ENCODE measurements at places on chromosomes 16 and 17.

DNA sequence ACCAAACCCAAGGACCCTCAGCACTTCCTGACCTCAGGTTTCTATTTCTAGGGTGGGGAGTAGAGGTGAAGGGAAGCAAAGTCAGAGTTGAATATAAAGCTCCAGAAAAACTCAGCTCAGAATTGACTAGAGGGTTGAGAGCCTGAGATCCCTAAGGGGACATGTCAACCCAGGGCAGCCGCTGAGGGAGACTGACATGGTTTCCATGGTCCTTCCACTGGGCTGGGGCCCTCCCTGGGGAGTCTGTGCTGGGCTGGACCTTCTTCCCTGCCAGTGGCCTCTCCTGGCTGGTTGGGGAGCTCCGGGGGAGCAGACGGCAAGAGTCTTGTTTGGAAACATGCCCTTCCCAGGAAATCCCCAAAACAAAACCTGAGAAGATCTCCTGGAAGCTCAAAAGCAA lies 121.3 kb downstream of the METRNL start:
- DNase-seq, result peak; percentile 6

GRCh38 chr17:69326377-69327059 lies 415 bp downstream of the ABCA5 start:
- DNase-seq, result no peak

DNA sequence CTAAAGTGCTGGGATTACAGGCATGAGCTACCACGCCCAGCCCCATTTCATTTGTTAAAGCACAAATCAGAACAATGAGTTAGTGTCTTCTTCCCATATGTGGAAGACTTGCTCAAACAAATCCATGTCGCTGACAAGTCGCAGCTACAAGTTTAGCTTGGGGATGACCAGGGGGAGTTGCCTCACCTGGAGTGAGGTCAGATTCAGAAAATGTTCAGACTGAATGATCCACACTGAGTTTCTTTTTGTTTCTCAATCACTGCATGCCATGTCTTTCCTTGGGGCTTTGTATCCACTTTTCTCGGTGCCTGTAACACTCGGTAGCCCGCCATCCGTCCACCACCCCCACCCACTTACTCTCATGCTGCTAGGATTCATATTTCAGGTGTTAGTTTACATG lies 437.3 kb upstream of the DYNLRB2 start:
- DNase-seq, result no peak

- DNase-seq, result no peak
Observed at GRCh38 chr16:47634126-47634525, 173.0 kb downstream of the PHKB start.

- DNase-seq, result no peak
Observed at GRCh38 chr16:56428091-56428490, 2.7 kb upstream of the AMFR start.

GRCh38 chr16:14405611-14406537 lies 224.2 kb downstream of the PARN start:
- no peak for DNase-seq

- DNase-seq, result no peak
Observed at GRCh38 chr17:6482105-6482455, 37.8 kb downstream of the PIMREG start.

- DNase-seq, result no peak
Observed at GRCh38 chr17:30230596-30231125, 4.8 kb downstream of the SLC6A4 start.

DNA sequence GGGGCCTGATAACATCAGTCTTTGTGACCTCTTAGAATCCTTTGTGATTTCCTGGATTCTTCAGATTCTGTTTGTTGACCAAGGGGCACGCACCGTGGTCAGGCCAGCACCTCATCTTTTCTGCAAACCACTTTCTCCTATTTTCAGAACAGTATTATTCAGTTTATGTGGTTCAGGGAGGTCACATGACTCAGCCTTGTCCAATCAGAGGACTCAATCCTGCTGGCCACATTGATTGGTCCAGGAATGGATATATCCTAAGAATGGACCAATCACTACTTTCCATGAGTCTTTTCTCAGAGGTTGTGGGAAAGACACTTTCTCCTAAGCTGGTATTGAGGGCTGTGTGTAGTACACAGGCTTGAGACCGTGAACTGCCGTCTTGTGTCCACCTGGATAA lies 123.1 kb upstream of the EEF2KMT start:
- DNase-seq, result no peak

GRCh38 chr16:1745181-1745899 lies 26.0 kb downstream of the NME3 start:
- DNase-seq, result peak; percentile 71

- no peak for DNase-seq
Observed at GRCh38 chr16:17831330-17831729, 360.6 kb upstream of the XYLT1 start.

- peak; percentile 91 for DNase-seq
Observed at GRCh38 chr17:74210191-74211140, 2.9 kb upstream of the TTYH2 start.

- no peak for DNase-seq
Observed at GRCh38 chr17:36813957-36814563, 123.2 kb upstream of the LHX1 start.

DNA sequence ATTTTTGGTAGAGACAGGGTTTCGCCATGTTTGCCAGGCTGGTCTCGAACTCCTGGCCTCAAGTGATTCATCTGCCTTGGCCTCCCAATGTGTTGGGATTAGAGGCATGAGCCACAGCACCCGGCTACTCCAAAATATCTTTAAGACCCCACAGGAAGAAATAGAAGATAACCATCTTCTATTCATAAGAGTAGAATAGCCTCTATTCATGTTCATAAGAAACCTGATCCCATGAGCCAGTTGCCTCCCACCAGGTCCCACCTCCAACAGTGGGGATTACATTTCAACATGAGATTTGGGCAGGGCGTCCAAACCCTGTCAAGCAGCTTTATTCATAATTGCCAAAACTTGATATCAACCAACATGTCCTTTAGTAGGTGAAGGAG lies 13.9 kb upstream of the TMC7 start:
- no peak for DNase-seq

GRCh38 chr17:73015722-73016276 lies 76.7 kb downstream of the SLC39A11 start:
- DNase-seq, result no peak

DNA sequence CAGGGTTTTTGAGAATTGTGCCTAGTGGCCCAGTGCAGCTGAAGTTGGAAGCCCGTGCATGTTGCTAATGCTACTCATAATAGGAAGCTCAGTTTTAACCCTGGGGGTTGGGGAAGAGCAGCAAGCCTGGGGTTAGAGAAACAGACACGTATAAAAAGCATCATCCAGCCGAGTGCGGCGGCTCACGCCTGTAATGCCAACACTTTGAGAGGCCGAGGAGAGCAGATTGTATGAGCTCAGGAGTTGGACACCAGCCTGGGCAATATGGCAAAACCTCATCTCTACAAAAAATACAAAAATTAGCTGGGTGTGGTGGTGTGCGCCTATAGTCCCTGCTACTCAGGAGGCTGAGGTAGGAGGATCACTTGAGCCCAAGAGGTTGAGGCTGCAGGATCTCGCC lies 2.3 kb upstream of the CLUH start:
- no peak for DNase-seq

GRCh38 chr17:2949469-2950044 lies 113.8 kb downstream of the OR1D5 start:
- no peak for DNase-seq

DNA sequence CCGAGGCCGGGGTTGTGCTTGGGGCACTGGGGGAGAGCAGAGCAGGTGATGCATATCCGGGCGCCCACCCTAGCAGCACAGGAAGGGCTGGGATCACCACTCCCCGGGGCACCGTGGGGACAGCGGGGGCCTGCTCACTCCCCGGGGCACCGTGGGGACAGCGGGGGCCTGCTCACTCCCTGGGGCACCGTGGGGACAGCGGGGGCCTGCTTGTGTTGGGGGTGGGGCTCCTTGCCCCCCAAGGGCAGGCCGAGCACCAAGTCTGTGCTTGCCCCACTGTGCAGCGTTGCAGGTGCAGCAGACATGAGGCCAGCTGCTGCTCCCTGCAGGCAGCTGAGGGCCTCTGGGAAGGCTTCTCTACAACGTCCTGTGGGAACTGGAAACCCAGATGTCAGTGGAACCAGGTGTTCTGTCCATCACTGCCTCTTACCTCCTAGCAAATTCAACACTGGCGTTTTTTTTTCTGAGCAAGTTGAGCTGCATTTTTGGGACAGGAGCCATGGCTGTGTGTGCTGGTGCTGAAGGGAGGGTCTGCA lies 25.0 kb upstream of the ZNF750 start:
- peak; percentile 48 for DNase-seq

DNA sequence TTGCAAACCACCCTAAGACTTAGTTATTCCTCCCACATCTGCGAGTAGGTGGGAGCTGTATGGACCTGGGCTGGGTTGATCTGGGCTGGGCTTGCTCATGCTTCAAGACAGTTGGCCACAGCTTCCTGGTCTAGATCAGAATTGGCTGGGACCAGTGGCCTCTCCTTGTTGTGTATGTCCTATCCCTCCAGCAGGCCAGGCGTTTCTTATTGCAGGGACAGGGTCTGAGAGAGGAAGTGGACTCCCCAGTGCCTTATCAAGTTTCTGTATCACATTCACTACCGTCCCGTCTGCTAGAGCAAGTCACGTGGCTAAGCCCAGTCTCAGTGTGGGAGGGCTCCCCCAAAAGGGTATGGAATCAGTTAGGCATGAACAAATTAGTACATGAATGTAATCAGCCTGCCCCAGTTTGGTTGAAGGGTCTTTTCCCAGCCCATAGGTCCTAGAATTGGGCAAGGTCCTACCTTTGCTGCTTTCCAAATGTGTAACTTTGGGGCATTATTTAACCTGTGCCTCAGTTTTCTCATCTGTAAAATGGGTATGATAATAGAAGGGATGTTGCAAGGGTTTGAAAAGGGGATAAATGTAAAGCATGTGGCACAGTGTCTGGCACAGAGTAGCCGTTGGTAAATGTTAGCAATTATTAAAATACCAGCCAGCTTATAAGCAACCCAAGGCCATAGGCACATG lies 36.0 kb downstream of the NKD1 start:
- no peak for DNase-seq

- no peak for DNase-seq
Observed at GRCh38 chr17:60395508-60396065, 3.7 kb upstream of the USP32 start.

DNA sequence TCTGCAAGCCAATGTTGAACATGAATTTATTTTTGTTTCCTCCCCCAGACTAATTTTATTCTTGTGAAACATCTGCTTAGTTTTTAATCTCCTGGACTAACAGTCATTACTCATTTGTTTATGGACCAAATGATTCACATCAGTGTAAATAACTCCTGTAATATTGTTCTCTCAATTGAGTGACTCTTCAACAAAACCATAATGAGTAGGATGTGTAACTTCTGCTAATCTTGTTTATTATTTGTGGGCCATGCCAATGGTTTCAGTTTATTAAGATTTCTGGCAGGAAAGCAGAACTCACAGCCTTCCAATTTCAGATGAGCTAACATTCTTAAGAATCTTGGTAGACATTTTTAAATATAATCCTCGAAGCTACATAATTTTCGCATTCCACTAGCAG lies 1216.3 kb upstream of the GOT2 start:
- DNase-seq, result no peak

DNA sequence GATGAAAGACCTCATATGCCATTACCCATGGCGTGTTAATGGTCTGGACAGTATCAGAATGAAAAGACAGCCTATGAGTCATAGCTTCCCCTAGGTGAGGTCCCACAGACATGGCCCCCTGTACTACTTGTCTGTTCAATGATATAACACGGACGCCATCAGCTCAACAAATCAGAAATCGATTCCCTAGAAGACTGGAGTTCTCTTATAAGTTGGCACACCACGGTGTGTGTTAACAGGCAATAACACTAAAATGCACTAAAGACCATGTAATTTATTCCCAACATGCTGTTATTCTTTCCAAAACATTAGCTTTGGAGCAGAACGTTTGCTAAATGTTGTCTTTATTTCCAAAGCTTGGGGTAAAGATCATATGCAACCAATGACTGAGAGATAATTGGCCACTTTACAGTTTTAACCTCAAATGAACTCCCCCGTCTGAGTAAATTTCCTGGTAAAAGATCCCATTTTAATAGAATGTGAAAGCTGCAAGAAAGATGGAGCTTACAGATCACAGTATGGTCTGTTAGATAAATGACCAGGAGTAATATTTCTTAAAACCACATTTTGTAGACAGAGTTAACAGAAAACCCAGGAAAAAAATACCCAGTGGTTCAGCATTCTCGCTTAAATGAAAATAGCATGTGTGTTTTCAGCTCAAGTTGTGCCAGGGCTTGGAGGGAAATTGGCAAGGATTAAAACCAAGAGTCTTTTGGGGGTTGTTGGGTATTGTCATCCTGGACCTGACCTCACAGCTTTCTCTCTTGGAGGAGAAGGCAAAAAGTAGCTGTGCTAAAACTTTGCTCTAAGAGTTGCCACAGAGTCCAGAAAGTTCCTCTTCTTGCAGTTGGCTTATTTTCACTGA lies 65.9 kb downstream of the PCTP start:
- DNase-seq, result no peak

- DNase-seq, result no peak
Observed at GRCh38 chr16:89826531-89827382, 1.5 kb upstream of the SPIRE2 start.

GRCh38 chr17:1485423-1486376 lies 6.8 kb downstream of the MYO1C start:
- DNase-seq, result peak; percentile 95

GRCh38 chr17:80388175-80388574 lies 26.8 kb upstream of the ENDOV start:
- DNase-seq, result no peak

DNA sequence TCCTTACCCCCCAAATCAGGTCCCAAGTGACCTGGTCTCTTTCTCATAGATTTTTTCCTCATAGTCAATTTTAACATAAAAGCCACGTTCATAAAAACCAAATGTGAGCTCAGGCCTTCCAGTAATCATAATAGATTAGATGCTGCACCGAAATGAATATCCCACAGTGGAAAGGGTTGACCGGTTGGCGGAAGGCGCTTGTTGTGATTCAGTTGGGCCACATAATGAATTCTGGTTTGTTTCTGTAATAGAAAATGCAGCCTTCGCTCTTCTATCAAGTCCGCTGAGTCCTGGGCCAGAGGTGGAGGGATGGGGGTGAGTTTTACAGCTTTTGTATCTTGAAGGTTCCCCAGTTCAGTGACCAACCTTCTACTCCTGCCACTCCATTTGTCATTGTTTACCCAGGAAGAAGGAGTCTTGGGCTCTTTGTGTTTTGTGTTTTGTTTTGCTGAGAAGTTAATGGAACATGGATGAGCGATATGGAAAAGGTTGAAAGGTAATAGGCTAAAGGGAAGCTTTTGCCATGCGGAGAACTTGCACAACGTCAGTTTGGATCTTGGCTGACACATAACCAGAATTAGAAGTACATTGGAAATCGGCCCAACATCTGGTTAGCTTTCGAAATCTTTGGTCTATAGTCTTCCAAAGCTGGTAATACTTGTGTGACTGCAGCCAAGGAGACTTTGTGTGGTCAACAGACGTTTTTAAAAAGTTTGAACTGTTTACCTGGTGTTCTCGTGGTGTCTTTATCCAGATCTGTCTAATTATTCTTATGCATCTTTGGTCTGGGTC lies 89.5 kb downstream of the CLEC16A start:
- DNase-seq, result no peak

- no peak for DNase-seq
Observed at GRCh38 chr16:20866145-20866772, 33.9 kb downstream of the DCUN1D3 start.

Data from upper lobe of left lung (tissue), 6 donors.